NCI-H1436 (cell line): ENCODE measurements at places on chromosomes 4 and X.

DNA sequence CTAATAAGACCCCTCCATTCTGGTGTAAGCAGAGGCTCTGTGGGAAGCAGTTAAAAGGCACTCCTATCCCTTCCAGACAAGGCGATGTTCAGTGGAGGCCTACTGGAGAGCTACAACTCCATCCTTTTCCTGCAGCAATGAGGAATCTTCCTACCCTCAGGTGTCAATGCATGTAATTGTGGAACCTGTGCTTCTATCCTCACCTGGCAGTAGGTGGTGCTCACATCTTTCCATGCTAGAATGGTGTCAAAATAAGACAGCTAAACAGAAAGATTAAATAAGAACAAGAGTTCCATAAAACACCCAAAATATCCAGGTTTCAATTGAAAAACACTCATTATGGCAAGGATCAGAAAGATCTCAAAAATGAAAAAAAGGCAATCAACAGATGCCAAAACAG, 224.6 kb downstream of the IL15 start:
- no peak for DNase-seq

DNA sequence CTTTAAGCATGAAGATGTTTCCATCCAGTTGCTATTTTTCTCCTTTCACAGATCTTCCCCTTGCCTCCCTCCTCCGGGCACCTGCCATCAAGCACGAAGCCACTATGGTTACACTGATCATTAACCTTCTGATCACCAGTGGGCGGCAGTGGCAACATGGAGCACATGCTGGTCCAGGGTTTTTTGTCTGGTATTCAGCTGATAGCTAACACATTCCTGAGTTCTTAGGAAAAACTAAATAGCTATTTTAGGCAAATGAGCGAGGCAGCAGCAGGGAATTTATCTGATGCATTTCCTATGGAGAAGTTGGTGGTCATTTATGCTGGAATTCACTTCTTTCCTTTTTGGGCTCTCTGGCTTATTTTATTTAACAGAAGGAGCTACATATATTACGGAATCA, 22.9 kb downstream of the SHISA3 start:
- no peak for DNase-seq

- DNase-seq: no peak
Measured at GRCh38 chr4:126440297-126440696, 1125.5 kb downstream of the FAT4 start.

DNA sequence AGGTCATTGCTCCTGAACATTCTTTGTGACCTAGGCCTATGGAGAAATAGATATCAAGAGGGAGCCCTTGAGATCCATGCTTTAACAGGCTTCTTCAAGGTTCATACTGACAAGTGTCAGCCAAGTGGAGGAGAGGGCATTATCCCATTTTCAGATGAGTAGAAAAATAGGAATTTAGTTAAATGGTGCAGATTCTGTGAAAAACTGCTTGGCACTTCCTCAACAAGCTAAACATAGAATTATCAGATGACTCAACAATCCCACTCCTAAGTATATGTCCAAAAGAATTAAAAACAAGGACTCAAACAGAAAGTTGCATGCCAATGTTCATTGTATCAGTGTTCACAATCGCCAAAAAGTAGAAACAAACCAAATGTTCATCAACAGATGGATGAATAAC, 43.8 kb upstream of the KCNIP4 start:
- no peak for DNase-seq

DNA sequence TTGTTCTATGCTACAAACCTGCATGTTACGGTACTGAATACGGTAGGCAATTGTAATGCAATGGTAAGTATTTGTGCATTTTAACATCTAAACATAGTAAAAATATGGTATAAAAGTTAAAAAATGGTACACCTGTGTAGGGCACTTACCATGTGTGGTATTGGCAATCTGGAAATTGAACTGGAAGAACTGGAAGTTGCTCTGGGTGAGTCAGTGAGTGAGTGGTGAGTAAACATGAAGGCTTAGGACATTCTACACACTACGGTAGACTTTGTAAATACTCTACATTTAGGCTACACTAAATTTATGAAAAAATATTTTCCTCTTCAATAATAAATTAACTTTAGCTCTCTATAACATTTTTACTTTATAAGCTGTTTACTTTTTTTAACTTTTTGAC, 78.9 kb downstream of the RRAGB start:
- no peak for DNase-seq

DNA sequence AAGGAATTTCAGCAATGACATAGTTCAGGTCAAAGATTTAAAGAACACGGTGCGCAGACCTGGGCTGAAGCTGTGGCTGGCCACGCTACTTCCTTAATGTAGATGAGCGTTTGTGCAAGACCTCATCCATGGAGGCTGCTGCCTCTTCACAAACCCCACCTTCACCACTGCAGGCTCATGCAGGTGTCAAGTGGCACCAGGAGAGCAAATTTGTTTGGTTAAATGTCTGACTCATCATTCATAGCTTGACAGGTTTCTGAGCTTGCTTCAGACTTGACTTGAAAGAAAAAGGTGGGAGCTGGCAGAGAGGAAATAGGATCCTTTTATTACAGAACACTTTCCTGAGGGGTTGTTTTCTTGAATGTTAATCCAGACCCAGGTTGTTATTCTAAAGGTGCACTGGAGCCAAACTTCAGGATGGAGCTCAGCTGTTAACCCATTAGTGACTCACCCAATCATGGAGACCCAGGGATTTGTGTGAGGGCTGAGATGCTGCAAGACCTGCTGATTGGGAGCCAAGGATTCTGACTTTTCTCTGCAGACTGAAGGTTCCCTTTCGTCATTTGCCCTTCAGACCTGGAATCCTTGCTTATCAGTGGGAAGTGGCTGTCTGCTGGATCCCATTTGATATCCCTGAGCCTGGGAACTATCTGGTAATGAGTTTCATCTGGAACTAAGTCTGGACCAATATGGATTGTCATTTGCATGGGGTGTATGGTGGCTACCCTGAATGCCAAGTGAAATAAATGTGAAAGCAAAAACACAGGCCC, 315.3 kb downstream of the PTTG2 start:
- DNase-seq: peak; percentile 62

DNA sequence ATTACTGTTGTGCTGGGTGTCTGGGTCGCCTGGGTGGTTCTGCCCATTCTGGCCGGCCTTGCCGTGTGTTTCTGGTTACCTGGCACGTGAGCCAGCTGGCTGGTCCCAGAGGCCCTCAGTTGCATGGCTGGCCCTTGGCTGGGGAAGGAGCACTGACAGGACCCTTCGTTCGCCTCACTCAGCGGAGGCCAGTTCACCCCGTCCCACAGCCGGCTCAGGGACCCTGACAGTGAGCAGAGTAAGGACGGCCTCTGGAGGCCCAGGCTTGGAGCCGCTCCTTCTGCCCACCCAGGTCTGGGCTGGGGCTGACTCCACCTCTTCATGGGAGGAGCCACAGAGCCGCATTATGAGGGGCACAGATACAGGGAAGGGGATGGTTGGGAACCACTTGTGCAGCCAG, 20.3 kb upstream of the HGFAC start:
- no peak for DNase-seq

DNA sequence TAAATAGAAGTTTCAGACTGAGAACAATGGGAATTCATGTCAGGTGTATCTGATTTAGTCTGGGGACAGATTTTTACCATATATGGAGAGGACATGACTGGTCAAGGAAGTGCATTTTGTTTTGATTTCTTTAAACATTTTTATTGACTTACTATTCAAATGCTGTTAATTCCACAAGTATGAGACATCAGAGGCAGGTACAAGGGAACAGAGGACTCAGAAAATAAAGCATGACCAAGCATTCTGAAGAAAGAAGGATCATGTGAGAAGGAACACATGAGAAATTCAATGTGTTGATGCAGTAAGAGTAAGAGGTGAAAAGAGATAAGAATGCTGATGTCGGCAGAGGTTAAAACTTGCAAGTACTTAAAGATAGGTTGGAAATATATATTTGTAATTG, 1452.6 kb downstream of the PCDH7 start:
- DNase-seq: no peak
